Activated naive CD8-positive, alpha-beta T cell treated with anti-CD3 and anti-CD28 coated beads for 36 hours (primary cell): ENCODE measurements at places on chromosomes 1 and 21.

GRCh38 chr1:19610282-19610981 is 33.7 kb upstream of the NBL1 start:
- H3K36me3 ChIP-seq, result peaks cover 30% of the 10 kb centered on the region
- peaks cover 35% of the 10 kb centered on the region for H3K4me1 ChIP-seq
- no peak overlapping the region for H3K4me3 ChIP-seq
- DNase-seq, result no peak

- H3K27ac ChIP-seq, result peak overlapping the region; percentile 7
- no peak overlapping the region for H3K4me3 ChIP-seq
- no peak for DNase-seq
- peaks cover 7% of the 10 kb centered on the region for H3K27me3 ChIP-seq
- peaks cover 28% of the 10 kb centered on the region for H3K4me1 ChIP-seq
- H3K36me3 ChIP-seq, result no peaks in the 10 kb centered on the region
Measured at GRCh38 chr1:186615332-186615731, 64.9 kb downstream of the PTGS2 start.

- no peaks in the 10 kb centered on the region for H3K27me3 ChIP-seq
- H3K27ac ChIP-seq, result no peak overlapping the region
- H3K4me3 ChIP-seq, result no peak overlapping the region
- DNase-seq, result no peak
- no peaks in the 10 kb centered on the region for H3K4me1 ChIP-seq
Measured at GRCh38 chr1:19738669-19739068, 61.0 kb downstream of the TMCO4 start.

DNA sequence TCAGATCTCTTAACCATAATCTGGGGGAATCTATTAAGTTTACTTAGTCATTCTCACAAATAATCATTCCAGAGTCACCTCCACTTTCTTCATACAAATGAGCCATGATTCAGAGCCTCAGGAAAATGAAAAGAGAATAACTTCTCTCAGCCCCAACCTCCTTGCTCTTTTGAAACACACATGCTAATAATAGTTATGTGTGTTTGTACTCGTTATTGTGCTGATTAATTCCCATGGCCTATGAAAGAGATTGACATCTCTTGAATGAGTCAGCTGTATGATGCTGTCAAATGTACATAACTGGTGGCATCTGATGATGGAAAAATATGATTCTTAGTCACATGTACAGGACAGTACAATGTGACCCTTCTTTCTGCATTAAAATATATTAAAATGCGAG is 41.5 kb downstream of the DTL start:
- no peak for DNase-seq
- H3K36me3 ChIP-seq, result peaks cover 42% of the 10 kb centered on the region
- H3K4me1 ChIP-seq, result no peaks in the 10 kb centered on the region
- H3K27ac ChIP-seq, result no peak overlapping the region
- no peaks in the 10 kb centered on the region for H3K27me3 ChIP-seq
- H3K4me3 ChIP-seq, result no peak overlapping the region

GRCh38 chr1:147760481-147761260 is at the start of gene GJA5:
TSS of gene GJA5 (minus strand) at chr1:147760602. CDS start at chr1:147759238, 1,364 bp downstream.
- peaks cover 18% of the 10 kb centered on the region for H3K4me1 ChIP-seq
- H3K27ac ChIP-seq, result no peak within 1 kb of the TSS
- no peaks in the 10 kb centered on the region for H3K27me3 ChIP-seq
